ENCODE measurements at places on chromosomes 5 and 9.

DNA sequence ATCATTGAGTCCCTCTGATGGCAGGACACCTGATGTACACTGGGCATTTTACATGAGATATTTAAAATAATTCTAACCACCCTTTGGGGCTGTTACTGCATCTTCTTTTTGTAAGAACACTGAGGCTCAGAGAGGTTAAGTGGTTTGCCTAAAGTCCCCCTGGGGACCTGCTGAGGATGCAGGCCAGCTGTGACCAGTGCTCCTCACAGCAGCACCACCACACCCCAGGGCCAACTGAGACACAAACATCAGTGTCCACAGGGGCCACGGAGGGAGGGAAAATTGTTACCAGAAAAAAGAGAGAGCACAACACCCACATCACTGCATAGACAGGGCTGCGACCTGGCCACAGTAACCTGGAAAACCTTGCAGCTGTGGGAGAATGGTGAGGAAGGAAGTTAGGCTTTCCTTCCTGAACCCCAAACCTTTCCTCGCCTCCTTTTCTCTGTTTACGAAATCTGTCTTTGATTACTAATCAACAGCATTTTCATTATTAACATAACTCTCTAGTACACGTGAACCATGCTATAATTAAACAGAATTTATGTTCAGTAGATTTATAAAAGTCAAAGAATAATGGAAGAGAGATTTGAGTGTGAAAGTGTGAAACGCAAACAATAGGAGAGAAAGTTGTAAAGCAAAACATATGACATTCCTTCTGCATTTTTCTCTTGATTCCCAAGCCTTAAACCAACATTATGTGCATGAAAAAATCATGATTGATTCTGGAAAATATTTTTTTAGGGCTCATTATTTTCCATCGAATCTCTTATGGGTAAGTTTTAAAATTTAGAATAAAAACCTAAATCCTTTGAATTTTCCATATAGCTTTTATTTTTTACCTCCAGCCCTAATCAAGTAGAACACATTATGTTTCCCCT, 228.1 kb upstream of the DAPK1 start:
- DNase-seq: no peak

GRCh38 chr5:122985006-122985700, 51.4 kb downstream of the PPIC start:
- no peak for DNase-seq

DNA sequence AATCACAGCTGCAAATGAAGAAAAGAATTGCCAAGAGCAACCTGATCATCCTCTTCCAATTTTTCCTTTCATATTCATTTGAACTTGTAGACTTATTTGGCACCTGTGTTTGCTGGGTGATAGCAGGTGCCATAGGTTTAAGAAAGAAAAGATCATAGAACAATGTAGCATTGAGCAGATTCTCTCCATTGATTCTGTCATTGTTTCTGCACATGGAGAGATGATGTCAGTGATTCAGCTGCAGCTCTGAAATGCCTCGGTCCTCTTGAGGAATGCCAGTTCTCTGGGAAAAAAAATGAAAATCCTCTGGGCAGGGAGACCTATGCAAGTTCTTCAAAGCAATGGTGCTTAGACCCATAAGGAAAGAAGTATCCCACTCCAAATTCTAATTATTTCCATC, 418.1 kb upstream of the KLF4 start:
- no peak for DNase-seq

DNA sequence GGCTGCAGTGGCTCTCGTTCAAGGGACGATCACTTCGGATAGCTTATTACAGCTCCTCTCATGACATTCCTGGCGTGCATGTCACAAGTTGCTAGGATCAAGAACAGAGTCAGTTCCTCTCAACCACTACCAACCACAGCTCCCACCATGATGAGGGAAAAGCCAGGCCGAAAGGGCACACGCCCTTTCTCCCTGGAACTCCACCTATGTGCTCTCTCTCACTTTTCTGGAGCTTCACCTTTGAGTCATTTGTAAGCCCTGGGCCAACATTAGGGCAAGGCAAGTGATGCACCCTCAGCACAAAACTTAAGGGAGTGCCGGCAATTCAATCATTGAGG, 1.6 kb downstream of the SPACA9 start:
- DNase-seq: no peak

DNA sequence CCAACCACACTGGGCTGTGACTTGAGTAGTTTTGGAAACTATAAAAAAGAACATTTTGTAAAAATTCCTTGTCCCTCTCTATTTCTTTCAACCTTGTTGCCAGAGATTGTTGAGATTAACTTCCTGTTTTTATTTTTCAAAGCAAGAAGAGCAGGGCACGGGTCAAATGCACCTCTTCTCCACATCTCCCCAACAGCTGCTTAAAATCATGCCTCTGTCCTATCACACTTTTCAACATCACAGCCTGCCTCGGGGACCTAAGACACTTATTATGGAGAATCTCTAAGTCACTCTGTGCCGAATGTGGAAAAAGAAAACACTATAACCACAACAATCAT, 280.3 kb upstream of the TNC start:
- no peak for DNase-seq

DNA sequence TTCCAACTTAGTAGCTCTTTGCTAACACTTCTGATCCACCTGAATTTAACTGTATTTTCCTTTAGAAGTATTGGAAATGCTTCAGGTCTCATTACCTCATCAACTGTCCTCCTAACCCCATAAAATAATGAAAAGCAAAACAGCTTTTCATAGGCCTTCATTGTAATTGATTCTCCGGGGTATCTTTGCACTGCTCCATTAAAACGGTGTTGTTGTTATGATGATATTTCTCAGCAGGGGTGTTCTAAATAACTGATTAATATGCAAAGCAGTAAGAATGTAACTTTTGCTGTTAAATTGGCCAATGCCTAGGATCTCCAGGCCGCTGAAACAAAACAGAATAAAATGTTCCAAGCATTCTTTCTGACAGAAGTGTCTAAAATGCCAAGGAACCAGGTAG, 1983.2 kb downstream of the EFNA5 start:
- no peak for DNase-seq

- DNase-seq: no peak
These were observed 325.6 kb downstream of the PRELID2 start for GRCh38 chr5:145509336-145510136.

DNA sequence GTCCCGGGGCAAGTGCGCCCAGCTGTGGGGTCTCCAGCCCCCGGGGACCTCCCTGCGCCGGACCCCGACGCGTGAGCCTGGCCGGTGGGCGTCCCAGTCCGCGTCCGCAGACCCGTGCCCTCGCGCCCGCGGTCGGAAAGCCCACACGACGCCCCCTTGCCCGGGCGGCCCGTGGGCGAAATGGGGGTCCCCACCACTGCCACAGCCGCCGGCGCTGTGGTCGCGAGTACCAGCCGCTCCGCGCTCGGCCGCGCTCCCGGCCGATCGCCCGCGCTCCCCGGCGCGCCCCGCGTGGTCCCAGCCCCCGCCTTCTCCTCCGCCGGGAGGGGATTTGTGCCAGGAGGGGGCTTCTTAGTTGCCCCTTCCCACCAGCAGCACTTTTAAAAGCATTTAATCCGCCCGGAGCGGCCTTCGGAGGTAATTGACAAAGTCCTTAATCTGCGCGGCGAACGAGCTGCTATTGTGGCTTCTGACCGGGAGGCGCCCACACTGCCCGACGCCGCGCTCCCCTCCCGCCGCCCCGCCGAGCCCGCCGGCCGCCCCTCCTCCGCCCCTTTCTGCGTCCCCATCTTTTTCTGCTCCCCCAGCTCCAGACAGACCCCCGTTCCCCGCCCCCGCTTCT, 469 bp upstream of the FIBCD1 start:
- no peak for DNase-seq

DNA sequence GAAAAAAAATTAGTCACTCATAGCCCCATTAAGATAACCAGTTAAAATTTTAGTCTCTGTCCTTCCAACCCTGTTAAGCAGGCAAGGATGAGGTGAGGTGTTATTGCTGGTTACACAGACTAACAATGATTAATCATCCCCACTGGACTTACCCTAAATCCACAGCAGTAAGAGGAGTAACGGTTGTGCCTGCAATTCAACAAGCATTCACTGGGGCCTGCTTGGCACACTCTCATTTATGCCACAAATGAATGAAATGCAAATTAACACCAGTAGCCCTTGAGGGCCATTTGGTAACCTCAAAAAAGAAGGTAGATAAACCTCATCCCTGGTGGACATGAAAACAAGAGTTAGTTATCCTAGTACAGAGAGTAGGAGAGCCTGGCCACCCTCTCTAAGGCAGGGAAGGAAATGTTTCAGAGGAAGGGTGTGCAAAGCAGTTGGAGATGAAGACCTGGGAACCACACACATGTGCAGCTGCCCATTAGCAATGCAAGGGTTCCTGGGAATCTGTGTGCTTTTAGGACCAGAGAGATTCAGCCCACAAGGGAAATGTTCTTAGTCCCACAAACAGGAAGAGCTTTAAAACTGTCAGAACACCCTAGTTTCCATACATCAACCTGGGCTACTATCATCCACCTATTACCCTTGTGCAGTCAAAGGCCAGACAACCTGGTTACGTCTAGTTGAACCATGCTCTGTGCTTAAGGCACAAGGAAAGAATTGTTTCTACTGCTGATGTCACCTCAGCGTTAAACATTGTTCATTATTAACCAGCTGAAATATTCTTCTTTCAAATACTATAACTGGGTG, 7.7 kb downstream of the LHFPL2 start:
- no peak for DNase-seq

GRCh38 chr9:134732392-134733110, 90.9 kb downstream of the COL5A1 start:
- DNase-seq: no peak

- no peak for DNase-seq
These were observed 36.5 kb downstream of the WWC1 start for GRCh38 chr5:168327994-168328393.

DNA sequence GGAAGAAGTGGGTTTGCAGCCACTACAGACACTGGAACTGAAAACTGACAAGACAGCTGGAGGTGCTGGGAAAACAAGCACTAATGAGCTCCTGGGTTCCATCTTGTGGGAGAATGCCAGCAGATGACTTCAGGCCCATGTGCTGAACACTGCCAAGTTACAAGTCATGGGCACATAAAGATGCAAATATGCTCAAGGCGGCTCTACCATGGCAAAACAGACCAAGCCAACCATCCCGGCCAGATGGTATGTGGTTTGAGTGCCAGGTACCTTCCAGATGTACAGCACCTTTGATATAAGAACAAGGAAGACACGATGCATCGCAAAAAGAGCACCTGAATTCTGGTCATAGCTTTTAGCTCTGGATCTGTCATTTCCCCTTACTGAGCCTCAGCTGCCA, 19.9 kb downstream of the TNFSF8 start:
- DNase-seq: no peak

- DNase-seq: no peak
These were observed 535.8 kb downstream of the SEMA5A start for GRCh38 chr5:9009931-9010651.

- no peak for DNase-seq
These were observed 12.6 kb upstream of the AQP7 start for GRCh38 chr9:33414889-33415500.

GRCh38 chr5:133709209-133709725, 96.9 kb upstream of the FSTL4 start:
- DNase-seq: no peak

DNA sequence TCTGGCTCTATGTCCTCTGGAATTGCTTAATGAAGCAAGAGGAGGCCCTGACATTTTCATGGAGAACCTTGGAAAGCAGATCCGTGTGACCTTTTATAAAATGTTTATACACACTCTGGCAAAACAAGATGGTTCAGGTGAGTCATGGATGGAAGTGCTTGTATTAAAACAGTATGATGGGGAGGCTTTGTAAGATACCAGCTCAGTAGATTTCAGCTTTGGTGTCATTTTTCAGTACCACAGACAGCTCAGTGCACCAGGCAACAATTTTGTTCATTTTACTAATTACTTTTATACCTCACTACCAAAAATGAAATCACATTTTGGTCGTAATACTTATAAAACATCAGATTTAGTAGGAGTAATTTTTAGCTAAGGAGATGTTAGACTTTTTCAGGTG, 5.2 kb downstream of the KCNN2 start:
- DNase-seq: no peak

- DNase-seq: no peak
These were observed 3.0 kb downstream of the GRK6 start for GRCh38 chr5:177429248-177430040.

DNA sequence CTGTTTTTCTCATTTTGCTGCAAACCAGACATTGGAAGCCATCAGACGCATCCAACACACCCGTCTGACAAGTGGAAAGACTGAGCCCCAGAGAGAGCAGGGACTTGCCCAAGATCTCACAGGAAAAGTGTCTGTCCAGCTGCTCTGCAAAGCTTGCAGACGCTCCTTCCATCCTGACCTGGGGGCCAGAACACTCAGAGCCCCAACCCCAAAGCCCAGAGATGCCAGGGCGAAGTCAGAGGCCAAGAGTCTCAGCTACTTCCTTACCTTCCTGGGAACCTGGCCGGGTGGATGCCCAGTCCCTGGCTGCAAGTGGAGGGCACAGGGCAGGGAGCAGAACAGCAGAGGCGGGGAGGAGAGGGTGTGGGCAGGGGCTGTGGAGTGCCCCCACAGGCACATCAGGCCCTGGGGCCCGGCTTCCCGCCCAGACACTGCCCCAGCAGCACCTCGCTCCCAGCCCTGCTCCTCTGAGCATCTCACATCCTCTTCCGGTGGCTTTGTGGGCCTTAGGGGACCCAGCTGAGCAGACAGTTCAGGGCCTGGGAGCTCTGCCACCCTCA, 9.7 kb upstream of the RALGDS start:
- no peak for DNase-seq

DNA sequence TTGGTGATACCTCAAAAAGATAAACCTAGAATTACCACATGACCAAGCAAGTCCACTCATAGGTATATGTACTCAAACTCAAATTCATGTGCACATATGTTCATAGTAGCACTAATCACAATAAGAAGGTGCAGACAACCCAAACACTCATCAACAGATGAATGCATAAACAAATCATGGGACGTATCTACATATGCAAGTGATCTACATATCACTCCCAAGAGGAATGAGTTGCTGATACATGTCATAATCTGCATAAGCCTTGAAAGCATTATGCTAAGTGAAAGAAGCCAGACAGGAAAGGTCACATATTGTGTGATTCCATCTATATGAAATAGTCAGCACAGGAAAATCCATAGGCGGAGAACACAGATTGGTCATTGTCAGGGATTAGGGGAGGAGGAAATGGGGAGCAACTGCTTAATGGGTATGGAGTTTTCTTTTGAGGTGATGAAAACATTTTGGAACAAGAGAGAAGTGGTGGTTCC, 10.6 kb upstream of the GPX8 start:
- DNase-seq: no peak

- DNase-seq: no peak
These were observed 64.6 kb upstream of the EPB41L4B start for GRCh38 chr9:109385499-109385898.

DNA sequence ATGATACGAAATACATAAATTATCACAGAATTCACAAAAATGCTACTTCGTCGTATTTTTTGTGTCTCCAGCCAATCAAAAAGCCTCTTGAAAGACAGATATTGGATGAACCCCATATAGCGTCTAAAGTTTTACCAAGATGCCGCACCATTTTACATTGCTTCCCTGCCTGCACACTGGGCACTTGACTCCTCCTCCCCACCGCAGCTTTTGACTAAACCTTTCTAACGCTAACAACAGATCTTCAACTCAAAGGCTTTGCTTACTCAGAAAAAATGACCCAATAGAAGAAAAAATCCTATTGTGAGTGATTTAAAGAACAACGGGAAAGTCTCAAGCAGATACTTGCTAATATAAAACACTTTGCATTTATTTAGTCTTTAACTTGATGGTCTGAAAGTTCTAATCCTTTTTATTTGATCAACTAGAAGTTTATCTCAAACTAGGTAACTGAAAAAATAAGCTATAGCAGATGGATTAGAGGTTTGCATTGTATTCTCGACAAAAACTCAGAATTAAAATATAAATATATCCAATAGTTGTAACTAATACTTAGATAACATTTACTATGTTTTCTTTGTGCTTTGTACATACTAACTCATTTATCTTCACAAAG, 609.1 kb upstream of the DMAC1 start:
- DNase-seq: no peak

All from NCI-H1930 (cell line).